Fibroblast of the aortic adventitia (primary cell): ENCODE measurements at places on chromosomes 7 and 10.

DNA sequence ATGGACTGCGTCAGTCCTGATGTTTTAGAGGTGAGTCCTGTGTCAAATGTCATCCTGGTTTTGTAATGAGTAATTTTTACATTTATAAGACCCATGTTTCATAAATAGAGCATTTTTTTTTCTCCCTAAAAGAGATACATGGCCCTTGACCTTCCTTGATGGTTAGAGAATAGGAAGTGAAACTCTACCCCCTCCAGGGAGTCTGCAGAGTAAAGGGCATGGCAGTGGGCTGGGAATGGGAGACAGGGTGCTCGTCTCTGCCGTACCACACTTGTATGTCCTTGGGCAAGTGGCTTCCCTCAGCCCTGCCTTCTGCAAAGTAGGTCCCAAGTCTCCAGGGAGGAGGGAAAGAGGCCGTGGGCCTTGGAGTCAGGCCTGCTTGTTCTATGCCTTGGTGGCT is 63.9 kb downstream of the WDFY4 start:
- no peak for DNase-seq

GRCh38 chr10:22874189-22874854 is 53.5 kb upstream of the ARMC3 start:
- peak; percentile 51 for DNase-seq

DNA sequence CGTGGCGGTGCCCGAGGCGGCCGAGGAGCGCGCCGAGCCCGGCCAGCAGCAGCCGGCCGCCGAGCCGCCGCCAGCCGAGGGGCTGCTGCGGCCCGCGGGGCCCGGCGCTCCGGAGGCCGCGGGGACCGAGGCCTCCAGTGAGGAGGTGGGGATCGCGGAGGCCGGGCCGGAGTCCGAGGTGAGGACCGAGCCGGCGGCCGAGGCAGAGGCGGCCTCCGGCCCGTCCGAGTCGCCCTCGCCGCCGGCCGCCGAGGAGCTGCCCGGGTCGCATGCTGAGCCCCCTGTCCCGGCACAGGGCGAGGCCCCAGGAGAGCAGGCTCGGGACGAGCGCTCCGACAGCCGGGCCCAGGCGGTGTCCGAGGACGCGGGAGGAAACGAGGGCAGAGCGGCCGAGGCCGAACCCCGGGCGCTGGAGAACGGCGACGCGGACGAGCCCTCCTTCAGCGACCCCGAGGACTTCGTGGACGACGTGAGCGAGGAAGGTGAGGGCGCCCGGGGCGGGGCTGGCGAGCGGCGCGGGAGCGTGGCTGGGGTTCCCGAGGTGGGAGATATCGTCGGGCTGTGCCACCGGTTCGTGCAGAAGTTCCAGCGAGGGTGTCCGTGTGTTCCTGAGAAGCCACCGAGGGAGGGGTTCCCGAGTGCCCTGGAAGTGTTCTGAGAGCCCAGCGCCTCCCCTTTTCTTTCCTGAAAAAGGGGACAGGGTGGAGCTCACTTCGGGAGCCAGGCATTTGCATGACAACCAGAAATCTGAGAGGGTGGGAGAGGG is 495 bp downstream of the EIF3B start:
- no peak for DNase-seq

- peak; percentile 9 for DNase-seq
These were observed 122.5 kb upstream of the C1QL3 start for GRCh38 chr10:16644146-16644545.

DNA sequence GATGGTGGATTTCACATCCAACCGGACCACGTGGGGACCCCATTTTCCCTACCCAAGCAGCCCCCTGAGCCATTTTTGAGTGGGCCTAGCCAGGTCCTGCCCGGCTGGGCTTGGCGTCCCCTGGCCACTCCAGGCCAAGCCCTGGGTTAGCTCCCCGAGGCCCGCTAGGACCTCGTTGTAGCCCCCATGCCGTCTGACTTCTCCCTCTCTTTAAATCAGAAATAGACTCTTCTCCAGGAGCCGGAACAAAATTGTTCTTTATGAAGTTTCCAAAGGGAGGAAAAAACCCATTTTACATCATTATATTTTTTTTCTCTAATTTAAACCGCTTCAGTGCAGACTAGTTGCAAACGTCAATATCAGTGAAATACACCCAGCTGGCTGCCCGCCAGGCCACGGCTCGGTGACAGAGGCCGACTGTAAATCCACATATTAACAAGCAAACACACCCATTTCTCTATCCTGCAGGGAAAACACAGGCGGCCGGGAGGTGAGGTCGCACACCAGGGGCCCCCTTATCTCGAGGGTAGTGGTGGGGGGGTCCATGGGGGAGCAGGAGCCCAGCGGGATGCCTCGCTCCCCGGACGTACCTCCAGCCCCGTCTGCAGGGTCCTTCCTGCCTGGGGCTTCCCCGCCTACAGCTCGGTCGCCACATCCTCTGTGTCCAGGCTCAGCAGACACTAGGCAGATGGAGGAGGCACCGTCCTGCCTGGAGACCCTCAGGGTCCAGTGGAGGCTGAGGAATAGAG is 72.7 kb downstream of the ELFN1 start:
- DNase-seq, result peak; percentile 45

GRCh38 chr10:43905512-43906236 is 257.0 kb upstream of the ZNF32 start:
- peak; percentile 67 for DNase-seq

DNA sequence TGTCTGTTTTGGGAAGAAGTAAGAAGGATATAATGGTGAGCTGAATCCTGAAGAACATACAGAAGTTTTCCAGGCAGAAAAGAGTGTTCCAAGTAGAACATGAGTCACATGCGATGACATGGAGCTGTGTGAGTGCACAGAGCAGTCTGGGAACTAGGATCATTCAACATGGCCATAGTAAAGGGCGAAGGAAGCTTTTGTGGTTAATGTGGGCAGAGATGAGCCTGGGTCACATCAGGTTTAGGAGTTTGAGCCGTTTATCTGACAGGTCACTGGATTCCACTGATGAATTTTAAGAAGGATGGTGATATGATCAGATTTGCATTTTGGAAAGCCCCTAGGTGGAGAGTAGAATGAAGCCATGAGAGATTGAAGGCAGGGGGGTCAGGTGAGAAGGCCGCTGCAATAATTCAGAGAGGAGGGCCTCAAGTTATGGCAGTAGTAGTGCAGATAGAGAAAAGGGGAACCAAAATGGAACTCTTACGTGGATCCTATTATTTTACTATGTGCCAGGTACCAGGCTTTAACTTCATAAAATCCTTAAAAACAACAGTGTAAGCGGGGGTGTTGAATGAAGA is 171.3 kb downstream of the RNLS start:
- DNase-seq, result no peak

DNA sequence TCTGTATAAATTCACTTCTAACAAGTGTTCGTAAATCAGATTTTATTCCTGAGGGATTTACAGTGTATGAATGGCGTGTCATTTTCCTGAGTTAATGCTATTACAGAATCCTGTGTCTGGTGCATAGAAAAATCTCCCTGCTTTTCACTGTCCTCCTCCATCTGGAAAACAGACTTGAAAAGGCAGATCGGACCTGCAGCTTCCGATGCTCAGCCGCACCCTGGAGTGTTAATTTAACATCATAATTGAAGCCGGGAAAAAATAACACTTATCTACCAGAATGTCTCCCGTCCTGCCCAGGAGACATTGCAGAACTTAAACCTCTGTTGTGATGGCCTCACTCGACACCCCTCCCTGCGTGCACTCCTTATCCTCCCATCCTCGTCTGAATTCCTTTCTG is 442.1 kb upstream of the FOXK1 start:
- DNase-seq, result no peak

- no peak for DNase-seq
These were observed 16.4 kb upstream of the NDUFA5 start for GRCh38 chr7:123573896-123574467.

DNA sequence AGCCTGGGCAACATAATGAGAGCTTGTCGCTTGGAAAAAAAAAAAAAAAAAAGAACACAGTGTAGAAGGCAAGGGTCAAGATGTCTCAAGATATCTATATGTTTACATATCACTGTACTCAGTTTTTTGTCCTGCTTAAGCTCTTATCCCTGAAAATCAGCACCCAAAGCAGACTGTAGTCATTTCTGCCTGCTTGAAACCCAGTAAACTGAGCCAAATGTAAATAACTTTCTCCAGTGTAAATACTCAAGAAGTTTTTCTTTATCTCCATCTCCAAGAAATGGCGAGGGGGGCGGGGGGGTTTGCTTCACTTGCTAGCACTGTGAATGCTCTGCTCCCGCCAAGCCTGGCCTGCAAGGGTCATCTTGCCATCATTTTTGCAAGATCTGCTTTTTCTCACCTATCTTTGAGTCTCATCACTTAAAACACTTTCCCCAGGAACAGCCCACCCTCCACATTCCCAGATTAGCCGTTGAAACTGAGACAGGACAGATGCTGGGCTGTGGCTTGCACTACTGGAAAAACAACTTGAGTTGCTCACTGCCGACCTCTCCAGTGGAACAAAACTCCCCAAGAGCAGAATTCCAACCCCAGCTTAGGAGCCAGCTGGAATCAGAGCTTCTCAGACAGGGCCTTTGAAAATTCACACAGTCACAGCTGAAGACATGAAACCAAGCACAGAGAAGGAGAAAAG is 54.6 kb downstream of the AFAP1L2 start:
- DNase-seq, result no peak

GRCh38 chr7:16411391-16411790 is 9.9 kb downstream of the CRPPA start:
- DNase-seq, result no peak

GRCh38 chr10:9254353-9254752 is 1199.9 kb downstream of the GATA3 start:
- peak; percentile 77 for DNase-seq

DNA sequence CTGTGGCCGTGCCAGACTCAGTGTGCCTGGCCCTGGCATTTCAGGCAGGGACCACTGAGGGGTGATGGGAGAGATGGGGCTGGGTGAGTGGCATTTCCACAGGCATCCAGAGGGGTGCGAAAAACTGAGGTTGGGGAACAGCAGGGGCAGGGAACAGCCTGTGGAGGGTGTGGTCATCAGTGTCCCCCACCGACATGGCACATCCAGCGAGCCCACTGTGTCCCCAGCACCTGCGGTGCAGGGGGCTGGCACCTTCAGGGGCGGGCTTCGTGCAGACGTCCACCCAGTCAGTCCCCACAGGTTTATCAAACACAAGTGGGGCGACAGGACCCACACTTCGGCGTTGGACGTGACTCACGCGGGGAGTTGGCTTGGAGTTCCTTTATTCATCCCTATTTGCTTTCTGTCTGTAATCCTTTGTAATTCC is 14.8 kb downstream of the CUX1 start:
- no peak for DNase-seq

- no peak for DNase-seq
These were observed 763.2 kb downstream of the GRID1 start for GRCh38 chr10:85603151-85603940.

GRCh38 chr10:96987842-96988175 is 155.7 kb downstream of the LCOR start:
- no peak for DNase-seq

DNA sequence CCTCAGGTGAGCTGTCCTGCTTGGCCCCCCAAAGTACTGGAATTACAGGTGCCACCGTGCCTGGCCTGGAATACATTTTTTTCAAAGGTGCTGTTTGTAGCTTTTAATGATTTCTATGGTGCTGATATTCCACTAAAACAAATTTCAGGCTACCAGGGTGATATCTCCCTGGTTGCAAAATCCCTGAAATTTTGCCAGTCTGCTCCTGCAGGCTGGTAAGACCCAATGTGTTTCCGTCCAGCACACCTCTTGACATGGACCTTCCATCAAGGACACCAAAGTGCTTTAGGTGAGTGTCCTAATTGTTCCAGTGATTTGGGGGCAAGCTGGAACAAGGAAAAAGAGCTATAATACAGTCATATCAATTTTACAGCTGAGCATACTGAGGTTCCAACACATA is 69.8 kb upstream of the KMT2C start:
- no peak for DNase-seq

GRCh38 chr7:36949711-36950600 is 225.7 kb upstream of the AOAH start:
- no peak for DNase-seq

DNA sequence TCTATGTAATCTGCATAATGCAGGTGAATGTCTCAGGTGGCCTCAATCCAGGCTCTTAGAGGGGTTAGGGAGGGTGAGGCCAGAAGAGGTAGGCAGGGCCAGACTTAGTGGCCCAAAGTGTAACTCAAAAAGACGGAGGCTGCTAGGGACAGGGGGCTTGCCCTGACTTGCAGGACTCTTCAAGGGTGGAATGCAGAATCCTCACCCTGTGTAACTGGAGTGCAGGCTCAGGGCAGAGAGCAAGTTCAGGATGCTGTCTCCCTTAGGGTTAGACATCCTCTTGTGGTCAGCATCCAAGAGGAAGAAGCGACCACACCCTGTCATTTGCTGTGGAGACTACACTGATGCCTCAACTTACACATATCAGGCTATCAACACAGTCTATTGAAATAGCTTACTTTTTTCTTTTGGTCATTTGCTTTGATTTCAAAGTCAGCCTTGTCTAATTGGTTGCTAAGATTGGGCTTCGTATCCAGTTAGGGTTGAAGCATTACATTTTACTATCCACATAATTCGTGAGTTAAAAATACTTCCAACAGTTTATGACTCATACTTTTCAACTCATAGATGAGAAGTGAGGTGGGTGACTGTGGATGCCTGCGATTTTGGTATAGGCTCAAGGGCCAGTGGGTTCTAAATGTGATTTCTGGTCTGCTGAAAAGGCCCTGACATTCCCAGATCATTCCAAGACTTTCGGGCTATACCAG is 563.6 kb downstream of the SUGCT start:
- DNase-seq, result no peak

DNA sequence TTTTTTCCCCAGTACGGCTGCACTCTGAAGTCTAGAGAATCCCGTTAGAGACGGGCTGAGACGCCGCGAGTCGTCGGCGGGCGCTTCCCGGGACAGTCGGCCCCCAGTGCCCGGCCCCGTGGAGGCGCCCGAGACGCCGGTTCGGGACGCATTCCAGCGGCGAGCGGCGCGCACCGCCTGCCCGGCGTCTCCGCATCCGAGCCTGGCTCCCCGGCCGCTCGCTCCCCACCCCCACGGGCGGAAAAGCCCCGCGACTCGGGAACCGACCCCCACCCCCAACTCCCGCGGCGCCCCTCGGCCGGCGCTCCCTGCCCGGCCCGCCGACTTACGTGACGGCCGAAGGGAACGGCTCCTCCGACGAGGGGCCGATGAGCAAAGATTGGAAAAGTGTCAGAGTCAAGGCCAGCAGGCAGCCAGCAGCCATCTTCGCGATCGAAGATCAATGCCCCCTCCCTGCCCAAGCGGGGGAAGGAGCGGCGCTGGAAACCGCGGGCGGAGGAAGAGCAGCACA is 486 bp downstream of the CACNA2D1 start:
- peak; percentile 33 for DNase-seq

DNA sequence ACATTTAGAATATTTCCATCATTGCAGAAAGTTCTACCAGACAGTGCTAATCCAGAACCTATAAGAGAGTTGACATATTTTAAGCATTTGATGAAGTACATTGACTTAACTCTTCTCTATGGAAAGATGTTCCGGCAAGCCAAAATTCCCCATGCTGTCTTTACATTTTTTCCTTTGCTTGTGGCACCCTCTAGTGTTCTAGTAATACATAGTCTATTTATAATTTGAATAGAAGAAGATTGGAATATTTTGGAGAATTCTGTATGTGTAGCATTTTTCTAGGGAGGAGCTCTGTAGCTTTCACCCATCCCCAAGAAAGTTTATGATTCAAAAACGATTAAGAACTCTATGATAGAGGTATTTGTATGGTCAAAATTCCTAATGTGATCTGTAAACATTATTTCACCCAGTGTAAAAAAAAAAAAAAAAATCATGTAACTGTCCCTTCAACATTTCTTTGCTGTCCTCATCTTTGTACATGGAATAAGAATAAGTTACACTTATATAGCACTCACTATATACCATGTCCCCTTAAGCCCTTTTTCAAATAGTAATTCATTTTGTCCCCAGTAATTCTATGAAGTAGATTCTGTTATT is 33.2 kb downstream of the NRF1 start:
- DNase-seq, result peak; percentile 84
